ENCODE measurements at places on chromosomes 6 and 20.
A peak's percentile ranks its signal among the peaks of the same experiment; 100 is the strongest.

GRCh38 chr20:59165891-59166709, 2.5 kb downstream of the ZNF831 start:
- DNase-seq: no peak

GRCh38 chr6:160005861-160006540, 37.1 kb downstream of the IGF2R start:
- no peak for DNase-seq

DNA sequence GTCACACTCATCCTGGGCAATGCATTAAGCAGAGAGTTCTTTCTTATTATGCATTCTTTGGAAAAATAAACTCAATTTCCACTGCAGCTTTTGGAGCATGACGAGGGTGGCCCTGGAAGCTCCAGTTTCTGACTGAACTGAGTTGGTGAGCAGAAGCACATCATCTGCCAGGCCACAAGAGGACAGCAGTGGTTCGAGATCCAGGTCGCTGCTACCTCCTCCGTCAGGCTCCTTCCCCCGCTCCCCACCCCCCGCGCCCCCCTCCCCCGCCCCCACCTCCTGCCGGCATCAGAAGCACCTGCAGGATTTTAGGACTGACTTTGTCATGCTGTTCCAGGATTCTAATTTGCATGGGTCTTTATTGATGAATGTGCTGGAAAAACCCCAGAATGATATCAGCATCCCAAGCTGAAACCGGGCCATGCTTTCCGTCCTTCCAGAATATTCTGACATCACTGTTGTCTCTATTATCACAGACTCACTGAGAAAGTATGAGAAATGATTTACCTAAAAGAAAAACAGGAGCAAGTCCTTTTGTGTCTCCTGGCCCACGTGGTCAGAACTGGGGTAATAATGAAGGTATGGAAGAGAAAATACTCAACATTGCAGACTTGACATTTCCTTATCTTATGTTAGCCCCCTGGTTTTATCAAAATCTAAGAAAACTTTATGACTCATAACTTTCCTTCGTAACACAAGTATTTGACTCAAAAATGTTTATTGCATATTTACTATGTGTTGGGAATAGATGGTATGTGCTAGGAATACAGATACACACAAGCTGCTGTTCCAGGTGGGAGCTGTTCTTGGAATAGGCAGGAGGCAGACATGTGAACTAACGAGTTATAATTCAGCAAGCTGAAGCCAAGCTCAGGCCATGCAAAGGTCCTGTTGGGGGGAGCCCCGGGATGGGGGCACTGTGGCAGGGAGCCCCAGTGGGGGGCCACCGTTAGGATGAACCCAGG, 220.2 kb upstream of the EXOC2 start:
- peak; percentile 27 for DNase-seq

DNA sequence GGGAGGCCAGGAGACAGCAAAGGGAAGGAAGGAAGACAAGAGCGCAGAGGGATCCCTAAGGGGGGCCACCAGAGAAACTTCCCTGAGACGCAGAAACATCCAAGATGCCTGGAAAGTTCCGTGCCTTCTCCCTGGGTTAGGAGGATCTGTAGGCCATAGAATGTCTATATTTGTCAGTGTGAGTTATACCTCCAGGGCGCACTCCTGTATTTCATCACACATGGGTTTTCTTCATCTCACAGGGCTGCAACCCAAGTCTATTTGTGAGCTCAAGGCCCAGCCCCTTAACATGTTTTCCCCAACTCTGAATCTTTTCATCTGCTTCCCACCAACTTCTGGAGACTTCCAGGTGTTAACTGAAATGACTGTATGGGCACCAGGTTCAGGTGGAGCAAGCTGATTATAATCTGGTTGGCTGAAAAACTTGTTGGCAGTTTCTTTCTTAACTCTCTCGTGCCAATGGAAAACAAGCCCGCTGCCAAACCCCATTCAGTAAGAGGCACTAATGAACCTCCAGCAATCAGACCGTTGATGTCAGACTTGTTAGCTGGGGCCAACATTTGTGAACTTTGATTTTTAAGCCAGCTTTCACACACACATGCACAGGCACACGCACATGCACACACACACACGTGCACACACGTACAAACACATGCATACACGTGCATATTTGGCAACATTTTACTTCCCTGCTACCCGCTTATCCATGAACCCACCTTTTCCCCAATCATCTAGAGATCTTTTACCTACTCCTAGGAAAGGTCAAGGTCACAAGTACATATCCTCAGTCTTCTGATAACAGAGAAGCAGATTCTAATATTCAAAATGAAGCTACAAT, 247.5 kb upstream of the GMDS start:
- no peak for DNase-seq

DNA sequence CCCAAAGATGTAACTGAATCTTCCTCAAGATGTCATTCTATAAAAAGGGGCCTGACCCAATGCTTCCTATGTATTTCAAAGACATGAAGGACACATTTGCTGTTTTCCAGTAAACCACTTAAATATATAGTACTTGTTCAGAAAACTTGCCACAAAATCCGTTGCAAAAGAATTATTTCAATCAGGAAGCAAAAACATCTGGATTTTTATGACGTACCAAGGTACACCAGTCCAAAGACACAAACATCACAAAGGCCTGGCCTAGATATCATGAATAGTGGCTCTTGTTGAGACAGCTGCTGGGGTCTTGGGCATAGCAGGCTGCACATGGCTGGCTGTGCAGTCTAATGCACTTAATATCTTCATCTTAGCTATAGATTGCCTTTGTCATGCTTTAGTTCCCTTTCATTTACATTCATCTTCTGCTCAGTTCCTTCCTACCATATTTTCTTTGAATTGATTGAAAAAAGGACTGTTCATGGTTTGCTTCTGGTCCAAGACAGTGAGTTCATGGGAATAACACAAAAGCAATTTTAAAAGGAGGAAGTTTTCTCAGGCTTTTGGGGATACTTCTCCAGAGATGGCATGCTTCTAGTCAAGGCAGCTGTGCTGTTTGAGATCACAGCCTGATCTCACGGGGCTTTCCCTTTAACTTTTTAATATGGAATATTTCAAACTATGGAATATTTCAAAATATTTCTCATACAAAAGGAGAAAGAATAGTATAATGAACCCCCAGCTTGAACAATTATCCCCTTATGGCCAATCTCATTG, 44.5 kb downstream of the MYLIP start:
- DNase-seq: no peak

DNA sequence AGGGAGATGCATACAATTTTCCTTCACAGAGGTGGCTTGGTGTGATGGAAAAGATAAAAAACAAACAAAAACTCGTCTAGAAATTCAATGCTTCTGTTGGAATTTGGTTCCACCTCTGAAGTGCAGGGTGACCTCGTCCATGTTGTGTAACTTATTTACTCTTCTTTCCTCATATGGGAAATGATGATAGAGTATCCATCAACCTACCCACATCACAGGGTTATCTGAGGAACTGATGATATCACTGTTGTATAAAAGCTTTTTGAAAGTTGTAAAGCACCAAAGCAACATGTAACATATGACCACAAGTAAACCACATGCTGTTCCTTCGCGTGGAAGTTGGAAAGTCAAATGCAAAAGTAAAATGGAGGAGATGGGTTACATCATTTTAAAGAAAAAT, 212.0 kb upstream of the SGK1 start:
- peak; percentile 39 for DNase-seq

DNA sequence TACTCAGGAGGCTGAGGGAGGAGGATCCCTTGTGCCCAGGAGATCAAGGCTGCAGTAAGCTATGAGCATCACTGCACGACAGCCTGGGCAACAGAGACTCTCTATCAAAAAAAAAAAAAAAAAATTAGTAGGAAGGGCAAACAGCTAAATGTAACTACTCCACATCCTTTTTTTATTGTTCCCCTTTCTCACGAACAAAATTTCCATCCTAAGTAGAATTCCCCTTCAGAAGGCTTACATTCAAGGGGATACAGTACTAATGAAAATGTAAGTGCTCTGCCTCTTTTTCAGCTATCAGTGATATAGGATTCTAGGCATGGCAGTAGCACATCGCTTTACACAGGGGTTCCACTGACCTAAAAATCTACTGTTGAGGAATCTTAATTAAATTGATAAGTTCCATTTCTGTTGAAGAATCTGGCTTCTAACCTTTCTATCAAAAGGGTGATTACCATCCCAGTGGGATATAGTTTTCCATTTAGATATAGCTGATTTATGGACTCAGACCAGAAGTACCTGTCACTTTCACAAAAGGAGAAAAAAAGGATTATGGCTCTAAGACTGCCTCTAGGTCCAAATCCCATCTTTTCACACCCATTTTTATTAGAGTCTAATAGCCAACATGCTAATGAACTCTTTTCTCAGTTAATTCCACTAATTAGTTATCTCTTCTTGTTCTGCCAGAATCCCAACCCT, 2.6 kb downstream of the B4GALT5 start:
- no peak for DNase-seq

GRCh38 chr20:38764567-38765318, 16.5 kb downstream of the ACTR5 start:
- peak; percentile 89 for DNase-seq

GRCh38 chr6:56862415-56863175, 92.3 kb upstream of the BEND6 start:
- peak; percentile 43 for DNase-seq

DNA sequence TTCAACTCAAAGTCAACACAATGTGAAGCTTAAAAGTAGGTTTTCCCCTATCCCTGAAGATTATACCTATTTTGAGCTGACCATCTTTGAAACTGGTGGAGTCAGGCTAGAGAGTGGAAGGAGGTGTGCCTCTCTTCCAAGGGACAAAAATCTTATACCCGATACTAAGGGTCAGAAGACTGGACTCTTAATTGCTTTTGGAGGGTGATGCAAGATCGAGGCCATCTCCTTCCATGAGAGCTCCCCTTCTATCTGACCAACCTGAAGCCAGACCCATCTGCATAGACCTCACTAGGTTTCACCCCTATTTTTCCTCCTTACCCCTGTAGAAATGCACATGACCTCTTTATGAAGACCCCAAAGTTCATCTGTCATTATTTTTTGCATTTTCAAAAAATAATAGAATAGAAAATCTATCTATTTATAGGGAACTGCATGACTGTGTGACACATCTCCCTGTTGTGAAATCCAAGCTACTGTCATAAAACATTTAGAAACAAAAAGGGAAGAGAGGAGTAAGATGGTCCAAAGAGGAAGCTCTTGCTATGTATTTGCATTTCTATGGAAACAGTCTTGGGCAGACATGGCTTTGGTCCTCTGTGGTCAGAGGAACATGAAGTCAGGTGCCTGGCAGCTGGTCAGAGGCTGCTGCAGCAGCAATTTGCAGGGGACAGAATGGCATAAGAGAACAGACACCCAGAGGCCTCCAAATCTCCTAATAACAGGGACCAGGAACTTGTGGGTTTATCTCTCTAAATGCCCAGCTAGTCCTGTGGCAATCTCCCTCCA, 349.2 kb downstream of the MAFB start:
- DNase-seq: no peak

DNA sequence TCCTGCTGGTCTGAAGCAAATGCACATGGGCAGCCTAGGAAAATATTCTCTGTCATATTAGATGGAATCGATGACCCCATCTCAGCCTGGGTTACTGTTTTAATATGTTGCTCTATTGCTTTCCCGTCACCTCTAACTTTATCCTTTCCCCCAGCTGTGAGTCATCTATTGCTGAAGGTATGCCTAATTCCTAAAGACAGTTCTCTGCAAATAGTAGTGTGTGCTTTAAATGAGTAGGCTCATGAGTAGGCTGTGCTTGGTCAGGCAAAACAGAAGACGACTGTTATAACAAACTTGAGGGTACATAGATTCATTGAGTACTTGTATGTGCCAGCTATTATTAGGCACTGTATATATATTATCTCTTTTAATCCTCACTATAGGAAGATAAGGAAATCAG, 47.2 kb downstream of the CTNNBL1 start:
- DNase-seq: peak; percentile 33

DNA sequence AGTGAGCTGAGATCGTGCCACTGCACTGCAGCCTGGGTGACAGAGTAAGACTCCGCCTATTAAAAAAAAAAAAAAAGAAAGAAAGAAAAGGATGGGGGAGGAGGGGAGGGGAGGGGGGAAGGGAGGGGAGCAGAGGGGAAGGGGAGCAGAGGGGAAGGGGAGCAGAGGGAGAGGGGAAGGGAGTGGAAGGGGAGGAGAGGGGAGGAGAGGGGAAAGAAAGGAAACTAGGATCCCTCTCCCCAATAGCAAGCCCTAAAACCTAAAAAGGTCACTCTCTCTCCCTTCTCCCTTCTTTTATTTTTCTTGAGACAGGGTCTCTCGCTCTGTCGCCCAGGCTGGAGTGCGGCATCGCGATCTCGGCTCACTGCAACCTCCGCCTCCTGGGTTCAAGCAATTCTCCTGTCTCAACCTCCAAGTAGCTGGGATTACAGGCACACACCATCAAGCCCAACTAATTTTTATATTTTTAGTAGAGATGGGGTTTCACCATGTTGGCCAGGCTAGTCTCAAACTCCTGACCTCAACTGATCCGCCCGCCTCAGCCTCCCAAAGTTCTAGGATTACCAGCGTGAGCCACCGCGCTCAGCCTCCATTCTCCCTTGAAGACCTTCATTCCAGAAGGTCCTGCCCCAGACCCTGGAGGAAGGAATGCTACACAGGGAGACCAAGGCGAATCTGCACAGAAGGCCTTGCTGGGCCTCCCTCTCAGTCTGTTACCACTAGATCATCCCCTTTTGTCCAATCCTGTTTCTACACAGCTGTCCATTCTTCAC, 45.8 kb upstream of the PIM1 start:
- DNase-seq: no peak

DNA sequence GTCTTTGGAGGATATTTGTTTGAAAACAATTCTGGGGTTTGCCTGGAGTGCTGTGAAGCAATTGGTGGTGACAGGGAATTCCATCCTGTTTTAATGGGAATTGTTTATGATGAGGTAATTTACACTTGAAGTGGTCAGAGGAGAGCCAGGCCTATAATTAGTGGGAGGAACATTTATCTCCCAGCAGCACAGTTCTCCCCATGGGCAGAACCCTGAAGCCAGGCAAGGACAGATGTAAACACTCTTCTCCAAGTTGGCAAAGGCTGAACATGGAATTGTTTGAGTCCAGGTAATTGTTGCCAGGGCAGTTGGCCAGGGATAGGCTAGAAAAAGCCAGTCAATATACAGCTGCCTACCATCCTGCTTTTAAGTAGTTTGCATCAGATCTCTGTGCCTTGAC, 789.7 kb downstream of the FRK start:
- DNase-seq: no peak

DNA sequence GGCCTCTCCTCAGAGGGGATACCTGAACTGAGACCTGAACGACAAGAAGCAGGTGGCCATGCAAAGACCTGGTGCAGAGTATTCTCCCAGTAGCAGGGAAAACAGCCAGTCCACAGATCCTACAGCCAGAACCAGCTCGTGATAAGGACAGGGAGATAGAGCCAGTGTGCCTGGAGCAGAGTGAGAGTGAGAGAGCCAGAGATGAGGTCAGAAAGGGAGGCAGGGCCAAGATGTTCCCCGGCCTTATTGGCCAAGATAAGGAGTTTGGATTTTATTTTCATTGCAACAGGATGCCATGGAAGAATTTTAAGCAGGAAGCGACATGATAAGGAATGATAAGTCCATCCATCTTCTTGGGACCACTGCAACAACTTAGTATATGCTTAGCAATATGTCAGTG, 111.8 kb downstream of the UBE3D start:
- DNase-seq: peak; percentile 26

DNA sequence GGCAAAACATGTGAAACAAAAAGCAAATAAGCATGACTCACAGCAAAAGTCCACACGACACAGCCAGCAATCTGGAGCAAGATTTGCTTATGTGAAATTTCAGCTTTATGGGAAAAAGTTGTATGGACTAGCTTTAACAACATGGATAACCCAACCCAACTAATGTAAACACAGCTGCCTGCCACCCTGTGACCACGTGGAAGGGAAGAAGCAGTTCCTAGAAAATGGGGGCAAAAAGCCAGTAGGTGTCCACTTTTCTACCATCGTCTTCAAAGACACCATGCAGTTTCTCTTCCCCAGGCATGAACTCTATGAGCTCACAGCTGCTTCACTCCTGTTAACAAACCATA, 425.4 kb upstream of the RNF217 start:
- no peak for DNase-seq
